Activated CD4-positive, alpha-beta T cell treated with anti-CD3 and anti-CD28 coated beads, Interleukin-2, amount 10 ng/mL, durations not matched to agents 24 days and 14 days (primary cell): ENCODE measurements at places on chromosomes 4 and X.
A peak's percentile ranks its signal among the peaks of the same experiment; 100 is the strongest.

- no peak for DNase-seq
These were observed 4.2 kb upstream of the ATP2B3 start for GRCh38 chrX:153513265-153513664.

GRCh38 chr4:67659065-67659464 lies 41.9 kb downstream of the UBA6 start:
- DNase-seq = no peak

DNA sequence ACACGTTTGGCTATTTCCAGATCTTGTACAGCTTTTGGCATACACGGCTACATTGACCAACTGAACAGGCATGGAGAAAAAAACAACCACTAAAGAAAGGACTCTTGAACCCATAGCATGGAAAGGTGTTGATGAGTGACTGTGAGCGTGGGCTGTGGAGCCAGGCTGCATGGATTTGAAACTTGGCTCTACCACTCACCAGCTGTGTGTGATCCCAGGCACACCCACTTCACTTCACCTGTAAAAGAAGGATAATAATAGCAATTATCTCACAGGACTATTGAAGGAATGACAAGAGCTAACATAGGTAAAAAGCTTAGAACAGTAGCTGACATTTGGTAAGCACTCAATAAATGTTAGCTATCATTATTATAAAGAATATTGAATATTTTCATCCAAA lies 301.7 kb upstream of the CPEB2 start:
- DNase-seq = no peak

DNA sequence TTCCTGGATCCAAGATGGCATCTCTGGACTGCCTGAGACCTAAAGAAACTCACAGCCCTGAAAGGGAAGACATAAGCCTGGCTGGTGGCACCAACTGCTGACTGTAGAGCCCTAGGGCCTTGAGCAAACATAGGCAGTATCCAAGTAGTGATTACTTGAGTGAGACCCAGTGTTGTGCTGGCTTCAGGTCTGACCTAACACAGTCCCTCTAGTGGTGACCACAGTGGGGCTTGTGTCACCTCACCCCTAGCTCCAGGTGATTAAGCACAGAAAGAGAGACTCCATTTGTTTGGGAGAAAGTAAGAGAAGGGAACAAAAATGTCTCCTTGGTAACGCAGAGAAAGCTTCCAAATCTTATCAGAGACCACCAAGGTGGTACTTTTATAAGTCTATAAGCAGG lies 496.3 kb upstream of the HTR2C start:
- DNase-seq = no peak

DNA sequence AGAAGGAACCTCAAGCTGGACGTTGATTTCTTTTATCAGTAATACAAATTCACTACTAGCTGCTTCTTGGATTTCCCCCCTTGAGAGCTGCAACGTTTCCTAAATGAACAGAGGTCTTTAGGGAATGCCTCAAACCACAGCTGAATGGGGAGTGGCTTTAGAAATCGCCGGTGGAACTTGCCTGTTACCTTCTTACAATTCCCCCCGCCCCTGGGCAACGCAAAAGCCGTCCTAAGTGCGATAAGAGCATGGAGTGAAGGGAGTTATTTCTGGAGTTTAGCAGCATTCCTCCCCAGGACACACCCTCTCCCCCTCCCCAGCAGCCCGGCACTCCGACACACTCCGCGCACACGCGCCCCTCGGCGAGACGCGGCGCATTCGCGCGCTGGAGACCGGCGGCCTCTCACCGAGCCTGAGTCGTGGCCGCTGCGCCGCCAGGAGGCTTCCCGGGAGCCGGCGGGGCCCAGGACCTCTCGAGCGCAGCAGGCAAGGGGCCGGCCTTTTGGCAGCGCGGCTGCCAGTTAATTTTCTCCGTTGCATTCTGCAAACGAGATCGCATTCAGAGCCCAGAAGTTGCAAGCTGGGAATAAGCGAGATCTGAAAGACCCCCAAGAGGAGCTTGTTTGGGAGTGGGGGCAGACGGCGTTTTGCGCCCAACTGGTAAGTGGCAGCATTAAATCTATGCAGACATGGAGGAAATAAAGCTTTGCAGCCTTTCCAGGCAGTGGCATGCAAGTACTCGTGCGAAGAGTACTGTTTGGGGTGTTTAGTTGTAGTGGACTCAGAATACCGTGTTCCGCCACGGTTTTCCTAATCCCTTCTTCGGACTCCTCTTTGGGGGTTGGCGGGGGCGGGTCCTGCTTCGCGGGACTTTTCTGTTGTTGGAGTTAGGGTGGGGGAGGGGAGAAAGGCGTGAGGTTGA lies 134.7 kb downstream of the PALLD start:
- peak; percentile 59 for DNase-seq

GRCh38 chrX:6505960-6506359 lies 29.0 kb downstream of the VCX3A start:
- DNase-seq = no peak

GRCh38 chrX:147894366-147894963 lies 17.3 kb upstream of the FMR1 start:
- DNase-seq = no peak

GRCh38 chrX:906586-906985 lies 276.0 kb downstream of the SHOX start:
- no peak for DNase-seq

DNA sequence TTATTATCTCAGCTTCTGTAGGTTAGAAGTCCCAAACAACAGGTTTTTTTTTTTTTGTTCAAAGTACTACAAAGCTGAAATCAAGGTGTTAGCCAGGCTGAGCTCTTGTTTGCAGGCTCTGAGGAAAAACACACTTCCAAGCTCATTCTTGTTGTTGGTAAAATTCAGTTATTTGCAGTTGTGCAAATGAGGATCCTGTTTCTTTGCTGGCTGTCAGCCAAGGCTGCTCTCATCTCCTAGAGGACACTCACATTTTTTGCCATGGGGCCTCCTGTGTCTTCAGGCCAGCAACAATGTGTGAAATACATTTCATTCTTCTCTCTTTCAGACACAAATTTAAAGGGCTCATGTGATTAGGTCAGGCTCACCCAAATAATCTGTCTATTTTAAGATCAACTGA lies 60.3 kb upstream of the HSD17B10 start:
- no peak for DNase-seq

DNA sequence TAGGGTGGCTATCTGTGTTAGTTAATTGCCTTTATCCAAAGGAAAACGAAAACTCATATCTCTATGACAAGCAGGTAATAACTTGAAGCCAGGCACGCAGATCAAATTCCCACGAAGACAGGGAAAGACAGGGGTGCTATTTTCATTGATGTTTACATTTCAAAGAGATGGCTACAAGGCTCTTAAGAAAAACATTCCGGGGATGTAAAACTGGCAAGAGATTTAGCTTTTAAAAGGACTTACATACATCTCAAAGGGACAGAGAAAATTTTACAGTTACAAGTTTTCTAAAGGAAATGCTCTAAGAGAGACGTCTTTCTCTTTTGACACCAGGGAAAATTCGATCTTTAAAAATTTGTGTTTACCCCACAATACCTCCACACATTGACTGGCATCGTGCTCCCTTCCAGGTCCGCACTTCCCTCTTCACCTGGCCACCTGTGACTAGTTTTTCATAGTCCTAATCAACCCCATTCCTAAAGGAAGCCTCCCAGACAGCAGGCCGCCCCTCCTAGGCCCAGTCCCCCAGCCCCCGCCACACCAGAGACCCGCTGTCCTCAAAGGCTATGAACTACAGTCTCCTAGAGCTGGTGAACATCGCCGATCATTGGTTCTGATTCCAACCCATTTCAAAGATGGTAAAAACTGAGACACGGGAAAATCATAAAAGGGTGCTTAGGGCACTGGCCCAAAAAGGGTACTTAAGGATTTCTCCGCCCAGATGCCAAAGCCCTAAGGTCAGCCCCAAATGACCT lies 649 bp upstream of the ARAF start:
- DNase-seq = no peak

GRCh38 chr4:98557194-98557892 lies 101.1 kb downstream of the TSPAN5 start:
- DNase-seq = no peak

DNA sequence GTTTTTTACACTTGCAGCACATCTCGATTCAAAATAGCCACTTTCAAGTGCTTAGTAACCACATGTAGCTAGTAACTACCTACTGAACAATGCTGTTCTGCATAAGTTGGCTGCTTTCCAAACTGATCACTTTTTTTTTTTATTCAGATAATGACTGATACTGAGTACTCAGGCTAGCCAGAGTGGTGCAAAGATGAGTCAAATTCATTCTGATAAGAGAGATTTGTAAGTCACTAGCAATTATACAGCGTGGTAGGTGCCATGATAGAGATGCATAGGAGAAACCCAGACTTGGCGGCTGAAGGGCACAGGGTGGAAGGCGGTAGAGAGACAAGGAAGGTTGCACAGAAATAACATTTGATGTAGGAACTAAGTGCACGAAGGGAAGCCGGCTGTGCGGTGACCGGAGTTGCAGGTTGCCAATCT lies 357 bp upstream of the IGBP1 start:
- DNase-seq = no peak

DNA sequence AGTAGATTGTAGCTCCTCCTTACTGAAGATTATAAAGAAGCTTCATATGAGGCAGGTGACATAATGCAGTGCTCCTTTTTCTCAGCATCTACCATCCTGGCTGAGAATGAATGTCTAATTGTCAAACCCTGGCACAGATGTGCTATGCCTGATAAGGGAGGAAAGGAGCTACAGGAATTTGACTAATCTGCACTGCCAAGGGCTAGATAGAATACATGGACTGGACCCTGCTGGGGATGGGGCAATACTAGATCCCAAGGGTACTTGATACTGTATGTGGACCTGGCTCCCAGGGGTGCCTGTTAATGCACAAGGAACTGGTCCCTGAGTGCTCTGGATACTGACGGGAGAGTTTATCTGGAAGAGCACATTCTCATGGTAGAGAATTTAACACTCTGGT lies 362.2 kb upstream of the EMCN start:
- DNase-seq = no peak

- no peak for DNase-seq
These were observed 19.1 kb downstream of the GSX2 start for GRCh38 chr4:54118850-54119589.

GRCh38 chr4:159723341-159724048 lies 620.6 kb downstream of the RAPGEF2 start:
- DNase-seq = no peak

DNA sequence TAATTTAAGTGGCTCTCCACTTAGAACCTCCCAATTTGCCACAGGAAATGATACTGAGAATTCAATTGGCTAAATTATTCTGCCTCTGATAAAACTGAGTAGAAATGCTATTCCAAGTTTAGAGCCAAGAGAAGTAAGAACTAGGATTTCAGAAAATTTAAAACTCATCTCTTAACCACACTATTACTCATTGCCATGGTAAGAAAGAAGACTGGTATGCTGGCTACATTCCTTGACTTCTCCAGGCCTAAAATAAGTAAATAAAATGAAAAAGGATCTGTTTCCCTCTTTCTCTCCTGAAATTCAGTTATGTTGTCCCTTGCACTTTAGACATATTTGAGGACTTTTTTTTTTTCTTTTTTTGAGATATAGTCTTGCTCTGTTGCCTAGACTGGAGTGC lies 23.3 kb downstream of the ZNF280C start:
- no peak for DNase-seq

- DNase-seq = no peak
These were observed 11.2 kb upstream of the GRIA3 start for GRCh38 chrX:123172869-123173268.

GRCh38 chr4:156901871-156902270 lies 69.7 kb downstream of the PDGFC start:
- no peak for DNase-seq

- DNase-seq = peak; percentile 89
These were observed 2.3 kb downstream of the S100P start for GRCh38 chr4:6695660-6696610.
